ENCODE measurements at places on chromosomes 2 and 18. TPM values are rescaled to one million over a fixed set of nuclear protein-coding genes. Genes with fewer than 3 reads are reported as not detected.

OR6B2 gene
- total RNA-seq: not detected

RAX gene
- not detected for total RNA-seq

ANKRD36B gene
- 2.2 TPM for total RNA-seq

INPP5D gene
- 5.0 TPM for total RNA-seq

IL36G gene
- 0.20 TPM for total RNA-seq

All from left lobe of liver (tissue), 2 donors.